ENCODE measurements at places on chromosomes 7 and 10. TPM values are rescaled to one million over a fixed set of nuclear protein-coding genes. Genes with fewer than 3 reads are reported as not detected.

GRCh38 chr7:155188821-155189581 is 108.7 kb upstream of the INSIG1 start:
- no peaks in the 10 kb centered on the region for H3K36me3 ChIP-seq
- H3K27me3 ChIP-seq: peaks cover 3% of the 10 kb centered on the region
- DNase-seq: no peak
- no peak overlapping the region for H3K4me3 ChIP-seq
- no peak overlapping the region for H3K27ac ChIP-seq
- no peaks in the 10 kb centered on the region for H3K4me1 ChIP-seq

DNA sequence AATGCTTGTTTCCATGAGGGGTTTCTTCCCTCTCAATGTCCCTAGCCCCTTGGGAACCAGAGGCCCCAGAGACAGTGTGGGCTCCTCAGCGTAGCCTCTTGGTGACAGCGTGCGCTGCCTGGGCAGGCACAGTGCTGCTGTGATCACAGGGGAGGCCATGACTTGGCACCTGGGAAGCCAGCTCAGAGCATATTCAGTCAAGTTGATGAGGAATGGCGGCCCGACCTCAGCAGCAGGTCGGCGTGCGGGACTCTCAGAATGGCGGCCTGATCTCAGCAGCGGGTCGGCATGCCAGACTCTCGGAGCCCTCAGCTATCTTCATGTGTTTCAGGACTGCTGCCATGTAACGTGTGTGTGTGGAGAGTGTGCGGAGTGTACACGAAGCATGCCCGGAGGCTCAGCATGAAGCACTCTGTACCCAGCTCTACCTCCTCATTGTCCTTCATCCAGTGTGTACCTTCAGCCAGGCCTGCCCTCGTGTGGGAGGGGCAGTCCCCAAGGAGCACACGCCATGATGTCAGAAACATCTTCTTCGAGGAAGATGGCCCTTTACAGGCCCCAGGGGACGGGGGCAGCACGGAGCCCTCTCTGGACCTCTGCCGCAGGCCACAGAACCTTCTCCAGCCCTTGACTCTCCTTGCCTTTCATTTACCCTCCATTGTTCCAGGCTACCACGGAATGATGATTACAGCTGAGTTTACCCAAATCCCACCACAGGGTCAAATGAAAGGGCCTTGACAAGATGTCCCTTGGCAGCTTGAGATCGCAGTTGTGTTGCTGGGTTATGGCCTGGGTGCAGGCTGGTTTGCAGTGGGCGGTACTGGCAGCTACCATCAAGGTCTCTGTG is 130.4 kb downstream of the SMURF1 start:
- peaks cover 73% of the 10 kb centered on the region for H3K36me3 ChIP-seq
- DNase-seq: no peak
- no peaks in the 10 kb centered on the region for H3K27me3 ChIP-seq
- no peak overlapping the region for H3K4me3 ChIP-seq
- no peak overlapping the region for H3K27ac ChIP-seq

SFRP5 gene
- total RNA-seq: 0.27 TPM

- H3K4me1 ChIP-seq: peaks cover 13% of the 10 kb centered on the region
- no peak for DNase-seq
- H3K27me3 ChIP-seq: no peaks in the 10 kb centered on the region
- no peak overlapping the region for H3K4me3 ChIP-seq
These were observed 14.0 kb upstream of the IFIT1B start for GRCh38 chr10:89363729-89364442.

PSD gene
- total RNA-seq: 5.3 TPM

NKX2-3 gene
- total RNA-seq: not detected

- no peaks in the 10 kb centered on the region for H3K27me3 ChIP-seq
- no peak overlapping the region for H3K4me3 ChIP-seq
- no peaks in the 10 kb centered on the region for H3K4me1 ChIP-seq
- no peaks in the 10 kb centered on the region for H3K36me3 ChIP-seq
- H3K27ac ChIP-seq: no peak overlapping the region
These were observed 499.7 kb upstream of the SEMA3D start for GRCh38 chr7:85686401-85687181.

DNA sequence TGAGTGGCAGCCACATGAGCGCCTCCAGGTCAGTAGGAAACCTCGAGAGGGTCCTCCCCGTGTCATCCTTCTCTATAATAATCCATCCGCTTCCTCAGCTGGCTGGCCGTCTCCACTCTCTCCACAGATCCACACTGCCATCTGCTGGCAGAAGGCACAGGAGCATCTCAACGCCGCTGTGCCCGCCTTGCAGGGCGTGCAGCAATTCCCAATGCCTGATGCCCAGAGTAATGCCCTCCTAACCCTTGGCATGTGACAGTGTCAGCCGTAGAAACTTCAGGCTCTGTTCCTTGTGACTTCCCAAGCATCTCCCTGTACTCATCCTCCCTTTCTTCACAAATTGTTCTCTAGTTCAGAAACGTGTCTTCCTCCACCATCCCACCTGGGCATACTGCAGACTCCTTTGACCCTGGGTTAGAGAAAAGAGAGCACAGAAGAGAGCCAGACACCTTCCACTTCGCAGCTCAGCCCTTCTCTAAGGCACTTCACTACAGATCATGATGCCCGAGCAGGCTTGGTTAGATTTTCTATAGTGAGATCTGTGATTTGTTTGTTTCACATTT is 70.8 kb downstream of the XPNPEP1 start:
- peak; percentile 76 for DNase-seq
- no peak overlapping the region for H3K4me3 ChIP-seq
- H3K36me3 ChIP-seq: no peaks in the 10 kb centered on the region
- H3K27ac ChIP-seq: no peak overlapping the region
- no peaks in the 10 kb centered on the region for H3K27me3 ChIP-seq
- peaks cover 10% of the 10 kb centered on the region for H3K4me1 ChIP-seq

FGFBP3 gene
- total RNA-seq: 0.77 TPM

DNA sequence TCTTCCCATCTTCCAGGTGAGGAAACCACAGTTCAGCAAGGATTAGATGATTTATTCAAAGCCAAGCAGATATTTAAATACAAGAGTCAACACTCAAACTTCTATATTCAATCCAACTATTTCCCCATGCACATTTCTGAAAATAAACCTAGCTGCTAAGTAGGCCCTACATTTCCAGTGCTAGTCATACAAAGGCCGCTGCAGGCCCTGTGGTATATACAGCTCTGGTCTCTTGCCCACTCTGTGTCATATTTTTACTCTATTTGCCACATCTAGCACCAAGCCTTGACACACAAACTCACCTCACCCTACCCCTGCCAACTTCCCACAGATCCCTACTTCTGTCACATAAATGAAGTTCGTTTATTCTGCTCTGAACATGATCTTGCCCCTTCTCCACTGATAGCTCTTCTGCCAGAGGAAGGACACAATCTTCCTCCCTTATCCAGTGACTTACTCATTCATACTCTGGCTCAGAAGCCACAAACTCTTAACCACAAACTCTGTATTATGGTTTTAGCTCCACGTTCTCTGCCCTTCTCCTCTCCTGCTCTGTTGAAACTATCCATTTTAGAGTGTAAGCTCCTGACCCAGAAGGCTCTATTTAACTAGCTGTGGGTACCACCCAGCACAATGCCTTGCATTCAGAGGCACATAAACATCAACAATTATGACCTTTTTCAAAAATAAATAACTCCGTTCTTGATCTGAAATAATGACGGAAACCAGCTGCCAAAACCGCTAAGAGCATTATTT is 180.7 kb downstream of the CPEB3 start:
- no peak overlapping the region for H3K4me3 ChIP-seq
- no peak for DNase-seq
- peaks cover 19% of the 10 kb centered on the region for H3K4me1 ChIP-seq
- no peaks in the 10 kb centered on the region for H3K27me3 ChIP-seq

KIAA1549 gene
- 5.3 TPM for total RNA-seq

GRCh38 chr7:46003161-46003560 is 82.1 kb upstream of the IGFBP3 start:
- no peak for DNase-seq
- no peak overlapping the region for H3K27ac ChIP-seq
- no peaks in the 10 kb centered on the region for H3K36me3 ChIP-seq

DNA sequence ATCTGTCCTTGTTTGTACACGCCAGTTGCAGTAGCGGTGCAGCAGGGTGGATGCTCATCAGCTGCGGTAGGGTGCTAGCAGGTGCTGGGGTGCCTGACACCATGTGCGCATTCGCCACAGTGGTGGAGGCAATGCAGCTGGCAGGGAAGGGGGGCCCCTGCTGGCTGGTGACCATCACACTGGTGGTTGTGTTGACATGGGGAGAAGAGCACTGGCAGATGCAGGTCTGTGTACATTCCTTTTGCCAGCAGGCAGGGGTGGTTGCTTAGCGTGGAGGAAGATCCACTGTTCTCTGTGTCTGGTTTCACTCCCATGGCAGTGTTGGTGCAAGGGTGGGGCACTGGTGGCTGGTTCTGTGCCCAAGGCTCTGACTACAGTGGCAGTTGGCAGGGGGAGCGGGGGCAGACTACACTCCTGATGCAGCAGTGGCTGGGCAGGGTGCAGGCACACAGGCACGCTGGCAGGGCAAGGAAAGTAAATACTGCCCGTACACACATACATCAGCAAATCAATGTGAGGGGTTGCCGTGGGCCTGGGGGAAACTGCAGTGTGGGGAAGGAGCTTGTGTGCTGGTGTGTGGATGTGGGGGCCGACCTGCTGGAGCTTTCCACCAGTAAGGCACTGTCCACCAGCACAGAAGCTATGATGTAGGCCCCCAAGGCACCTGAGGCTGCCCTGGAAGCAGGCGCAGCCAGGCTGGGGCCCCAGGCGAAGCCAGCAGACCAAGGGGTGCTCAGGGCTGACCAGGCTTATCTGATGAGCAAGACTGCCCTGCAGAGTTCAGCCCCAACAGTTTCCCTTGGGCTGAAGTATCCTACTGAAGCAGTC is 87.2 kb upstream of the UNC5B start:
- no peak overlapping the region for H3K4me3 ChIP-seq
- peaks cover 7% of the 10 kb centered on the region for H3K4me1 ChIP-seq
- H3K36me3 ChIP-seq: no peaks in the 10 kb centered on the region
- DNase-seq: no peak
- no peak overlapping the region for H3K27ac ChIP-seq

GRCh38 chr7:7183061-7183837 is 905 bp downstream of the C1GALT1 start:
- H3K36me3 ChIP-seq: no peaks in the 10 kb centered on the region
- DNase-seq: peak; percentile 78
- H3K4me1 ChIP-seq: peaks cover 28% of the 10 kb centered on the region
- H3K4me3 ChIP-seq: peak overlapping the region; percentile 98
- H3K27ac ChIP-seq: peak overlapping the region; percentile 97

DNA sequence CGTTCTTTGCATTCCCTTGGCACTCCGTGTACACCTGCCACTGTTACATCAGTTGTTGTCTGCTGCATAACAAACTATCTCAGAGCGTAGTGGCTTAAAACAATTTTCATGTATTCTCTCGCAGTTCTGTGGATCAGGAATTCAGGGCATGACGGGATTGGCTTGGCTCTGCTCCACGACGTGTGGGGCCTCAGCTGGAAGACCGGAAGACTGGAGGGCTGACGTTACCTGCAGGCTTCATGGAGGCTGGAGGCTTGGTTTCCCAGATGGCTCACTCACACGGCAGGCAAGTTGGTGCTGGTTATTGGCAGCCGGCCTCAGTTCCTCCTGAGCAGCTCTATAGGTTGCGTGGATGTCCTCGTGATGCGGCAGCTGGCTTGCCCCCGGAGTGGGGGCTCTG is 25.5 kb downstream of the NYAP1 start:
- no peak overlapping the region for H3K4me3 ChIP-seq
- no peak for DNase-seq
- no peaks in the 10 kb centered on the region for H3K36me3 ChIP-seq
- H3K4me1 ChIP-seq: no peaks in the 10 kb centered on the region
- H3K27ac ChIP-seq: no peak overlapping the region

DNA sequence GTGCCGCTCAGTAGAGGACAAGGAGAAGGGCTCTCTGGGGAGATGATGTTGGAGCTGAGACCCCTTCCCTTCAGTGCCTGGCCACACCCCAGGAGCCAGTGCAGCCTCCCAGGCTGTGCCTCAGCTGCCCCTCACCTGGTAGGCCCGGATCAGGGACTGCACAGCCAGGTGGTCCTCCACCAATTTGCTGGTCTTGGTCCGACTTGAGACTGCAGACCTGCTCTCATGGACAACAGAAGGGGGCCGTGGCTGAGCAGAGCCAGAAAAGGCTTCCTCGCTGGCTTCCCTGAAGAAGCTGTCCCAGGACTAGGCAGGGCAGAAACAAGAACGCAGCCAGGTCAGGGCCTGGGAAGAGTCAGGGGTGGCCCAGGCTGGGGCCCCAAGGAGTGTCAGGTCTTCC is 5.5 kb downstream of the OGDHL start:
- no peak overlapping the region for H3K27ac ChIP-seq
- H3K4me3 ChIP-seq: no peak overlapping the region
- H3K36me3 ChIP-seq: no peaks in the 10 kb centered on the region

DNA sequence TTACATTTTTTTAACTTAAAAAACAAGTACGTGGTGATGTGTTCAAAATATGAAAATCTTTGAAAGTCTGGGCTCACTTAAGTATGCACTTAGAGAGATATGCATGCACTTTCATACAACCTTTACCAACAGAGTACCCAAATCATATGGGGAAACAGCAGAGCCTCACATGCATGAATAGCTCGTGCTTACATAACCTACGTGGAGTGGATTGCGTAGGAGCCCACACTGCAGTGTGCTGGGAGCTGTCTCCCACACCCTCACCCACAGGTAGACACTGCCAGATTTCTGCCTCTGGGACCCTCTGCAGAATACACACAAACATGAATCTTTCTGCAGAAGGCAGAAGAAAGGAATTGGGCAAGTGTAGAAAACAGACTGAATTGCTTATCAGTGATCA is 581 bp downstream of the CLCN1 start:
- H3K36me3 ChIP-seq: no peaks in the 10 kb centered on the region
- H3K27me3 ChIP-seq: no peaks in the 10 kb centered on the region
- no peak overlapping the region for H3K27ac ChIP-seq
- H3K4me3 ChIP-seq: no peak overlapping the region

DNA sequence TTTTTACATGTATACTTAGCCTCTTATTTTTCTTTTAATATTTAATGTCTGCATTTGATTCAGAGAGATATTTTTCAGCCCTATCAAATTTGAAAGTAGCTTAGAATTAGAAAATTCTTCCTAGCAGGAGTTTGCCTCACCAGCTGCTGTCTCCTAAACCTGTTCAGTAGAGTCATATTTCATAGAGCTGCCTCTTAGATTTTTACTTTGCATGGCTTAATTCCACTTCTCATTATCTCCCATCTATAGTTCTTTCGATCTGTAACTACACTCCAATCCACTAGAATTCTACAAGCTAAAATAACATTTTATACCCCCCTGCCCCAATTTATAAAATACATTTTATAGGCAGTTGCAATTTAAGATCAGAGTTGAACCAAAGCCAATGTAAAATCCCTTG is 227.0 kb downstream of the ANK3 start:
- no peaks in the 10 kb centered on the region for H3K27me3 ChIP-seq
- H3K27ac ChIP-seq: no peak overlapping the region
- H3K4me1 ChIP-seq: no peaks in the 10 kb centered on the region
- no peak overlapping the region for H3K4me3 ChIP-seq
- DNase-seq: no peak
- H3K36me3 ChIP-seq: peaks cover 5% of the 10 kb centered on the region

DNA sequence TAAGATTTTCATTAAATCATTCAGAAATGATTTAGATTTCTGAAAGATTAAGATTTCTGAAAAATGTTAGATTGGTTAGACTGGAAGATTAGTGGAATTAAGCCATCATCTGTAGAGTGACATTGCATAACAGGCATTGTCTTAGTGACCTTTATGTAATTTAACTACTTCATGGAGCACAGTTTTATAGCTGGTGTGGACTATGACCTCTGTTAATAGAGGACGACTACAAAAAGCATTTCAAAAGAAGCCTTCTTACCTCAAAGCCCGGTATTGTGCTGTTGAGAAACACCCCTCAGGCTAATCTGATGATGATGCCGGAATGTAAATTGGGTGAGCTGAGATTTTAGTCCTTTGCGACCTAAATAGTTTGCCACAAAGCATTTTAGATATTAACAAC is 55.6 kb downstream of the GALNT11 start:
- no peak overlapping the region for H3K27ac ChIP-seq
- H3K36me3 ChIP-seq: no peaks in the 10 kb centered on the region
- no peaks in the 10 kb centered on the region for H3K27me3 ChIP-seq
